ENCODE measurements at places on chromosomes 1 and 21. TPM values are rescaled to one million over a fixed set of nuclear protein-coding genes. Genes with fewer than 3 reads are reported as not detected.
A peak's percentile ranks its signal among the peaks of the same experiment; 100 is the strongest.

GRCh38 chr21:15534450-15534886 is 195.3 kb upstream of the USP25 start:
- H3K36me3 ChIP-seq = no peaks in the 10 kb centered on the region
- H3K4me1 ChIP-seq = peaks cover 6% of the 10 kb centered on the region
- no peak overlapping the region for H3K27ac ChIP-seq
- no peak for DNase-seq
- H3K27me3 ChIP-seq = peaks cover 3% of the 10 kb centered on the region

GPR61 gene
- 0.39 TPM for total RNA-seq

LGR6 gene
- total RNA-seq = 0.40 TPM

GRCh38 chr1:237799762-237800474 is 90.8 kb downstream of the ZP4 start:
- H3K4me1 ChIP-seq = no peaks in the 10 kb centered on the region
- DNase-seq = no peak
- no peaks in the 10 kb centered on the region for H3K27me3 ChIP-seq
- H3K27ac ChIP-seq = no peak overlapping the region
- no peaks in the 10 kb centered on the region for H3K36me3 ChIP-seq

GRCh38 chr1:24535021-24535424 is 20.9 kb upstream of the NCMAP start:
- peaks cover 31% of the 10 kb centered on the region for H3K4me1 ChIP-seq
- peaks cover 15% of the 10 kb centered on the region for H3K36me3 ChIP-seq
- peak overlapping the region; percentile 84 for H3K27ac ChIP-seq

DNA sequence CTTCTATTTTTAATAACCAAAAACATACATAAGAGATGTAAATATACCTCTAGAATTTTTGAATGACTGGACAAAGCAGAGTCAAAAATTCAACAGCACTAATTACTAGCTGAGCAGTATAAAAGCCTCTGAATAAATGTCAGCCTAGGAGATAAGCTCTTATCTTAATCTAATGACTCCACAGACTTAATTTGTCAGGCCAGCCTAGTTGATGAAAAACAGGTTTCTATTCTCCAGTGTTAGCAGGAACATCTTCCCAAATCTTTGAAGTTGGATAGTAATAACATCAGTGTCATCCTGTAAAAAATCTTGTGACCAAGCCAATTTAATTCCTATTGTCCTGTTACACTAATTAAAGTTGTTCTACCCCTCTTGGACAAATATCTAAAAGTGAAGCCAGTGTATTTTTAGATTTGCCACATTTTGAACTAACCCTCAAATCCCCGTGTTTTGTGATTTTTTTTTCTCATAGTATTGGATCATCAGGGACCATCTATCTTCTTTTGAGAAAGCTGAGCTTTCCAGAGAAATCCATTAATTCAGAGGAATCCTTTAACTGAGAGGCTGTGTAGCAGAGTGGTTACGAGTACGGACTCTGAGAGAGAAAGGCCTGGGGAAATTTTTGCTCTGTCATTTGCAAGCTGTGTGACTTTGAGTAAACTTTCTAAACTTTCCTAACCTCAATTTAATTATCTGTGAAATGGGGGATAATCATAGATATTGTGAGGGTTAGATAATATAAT is 41.2 kb downstream of the LMO4 start:
- H3K27ac ChIP-seq = no peak overlapping the region
- no peak overlapping the region for H3K4me3 ChIP-seq
- no peak for DNase-seq
- H3K27me3 ChIP-seq = no peaks in the 10 kb centered on the region
- H3K36me3 ChIP-seq = no peaks in the 10 kb centered on the region
- no peaks in the 10 kb centered on the region for H3K4me1 ChIP-seq

PLEKHA6 gene
- 0.09 TPM for total RNA-seq

DNA sequence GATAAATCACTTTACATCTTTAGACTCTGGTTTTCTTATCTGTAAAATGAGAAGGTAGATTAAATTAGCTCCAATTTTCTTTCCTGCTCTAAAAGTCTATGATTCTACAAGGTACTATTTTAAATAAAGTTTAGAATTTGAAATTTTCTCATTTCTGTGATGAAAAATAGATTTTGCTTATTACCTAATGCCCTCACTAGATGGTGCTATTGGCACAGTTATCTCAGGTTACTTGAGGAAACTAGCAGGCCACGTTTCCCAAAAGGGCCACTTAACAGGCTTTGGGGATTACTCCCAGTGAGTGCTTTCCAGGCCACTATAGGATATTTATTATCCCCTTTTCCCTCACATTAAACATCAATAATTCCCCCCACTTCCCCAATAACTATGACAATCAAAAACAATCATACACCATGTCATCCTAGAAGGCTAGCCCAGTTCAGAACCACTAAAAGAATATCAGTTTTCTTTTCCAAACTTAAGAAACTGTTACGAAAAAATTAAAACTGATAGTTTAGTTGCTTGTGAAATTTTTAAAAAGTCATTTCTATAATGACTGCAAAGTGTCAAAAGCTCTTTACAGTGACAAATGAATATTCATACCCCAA is 30.6 kb downstream of the OMA1 start:
- H3K27me3 ChIP-seq = no peaks in the 10 kb centered on the region
- no peak overlapping the region for H3K27ac ChIP-seq
- peak; percentile 47 for DNase-seq
- peaks cover 17% of the 10 kb centered on the region for H3K36me3 ChIP-seq
- no peaks in the 10 kb centered on the region for H3K4me1 ChIP-seq
- H3K4me3 ChIP-seq = no peak overlapping the region

DNA sequence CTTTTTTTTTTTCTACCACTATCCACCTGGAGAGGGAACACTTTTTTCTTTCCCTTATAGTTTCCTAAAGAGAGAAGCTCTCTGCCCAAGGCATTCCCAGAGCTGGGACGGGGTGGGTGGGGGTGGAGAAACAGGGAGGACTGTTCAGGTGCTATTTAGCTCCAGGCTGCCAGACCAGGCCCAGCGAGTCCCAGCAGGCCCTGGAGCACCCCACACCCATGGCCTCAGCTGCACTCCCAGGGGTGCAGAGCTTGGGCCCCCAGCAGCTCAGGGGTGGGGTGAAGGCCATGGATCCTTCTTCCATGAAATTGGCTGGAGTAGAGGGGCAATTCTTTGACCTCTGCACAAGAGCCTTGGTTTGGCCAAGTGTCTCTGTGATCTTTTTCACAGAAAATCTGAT is 4.1 kb downstream of the ETV3L start:
- no peak overlapping the region for H3K27ac ChIP-seq
- H3K4me1 ChIP-seq = no peaks in the 10 kb centered on the region
- no peak overlapping the region for H3K4me3 ChIP-seq
- H3K27me3 ChIP-seq = no peaks in the 10 kb centered on the region
- DNase-seq = no peak

GRCh38 chr1:188668083-188668482 is 1809.6 kb downstream of the BRINP3 start:
- no peak overlapping the region for H3K27ac ChIP-seq
- no peaks in the 10 kb centered on the region for H3K36me3 ChIP-seq
- no peaks in the 10 kb centered on the region for H3K27me3 ChIP-seq
- no peaks in the 10 kb centered on the region for H3K4me1 ChIP-seq

- no peak overlapping the region for H3K4me3 ChIP-seq
- no peak overlapping the region for H3K27ac ChIP-seq
- no peaks in the 10 kb centered on the region for H3K27me3 ChIP-seq
- no peak for DNase-seq
- no peaks in the 10 kb centered on the region for H3K36me3 ChIP-seq
Observed at GRCh38 chr1:182724215-182724614, 39.8 kb upstream of the RGS8 start.

DNA sequence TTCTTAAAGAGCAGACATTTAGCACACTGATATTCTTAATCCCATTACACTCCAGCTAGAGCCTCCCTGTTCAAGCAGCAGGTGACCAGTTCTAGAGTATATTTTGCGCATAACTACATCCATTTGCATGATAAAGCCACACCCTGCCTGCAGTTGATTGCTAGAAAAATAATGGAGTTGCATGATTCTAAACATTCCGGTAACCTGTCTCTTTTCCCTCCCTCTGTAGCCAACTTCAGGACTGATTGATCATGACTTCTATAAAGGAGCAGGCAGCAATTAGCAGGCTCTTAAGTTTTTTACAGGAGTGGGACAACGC is 14.9 kb downstream of the ARMH1 start:
- H3K4me3 ChIP-seq = no peak overlapping the region
- H3K27ac ChIP-seq = no peak overlapping the region
- no peak for DNase-seq
- H3K36me3 ChIP-seq = no peaks in the 10 kb centered on the region
- H3K4me1 ChIP-seq = no peaks in the 10 kb centered on the region
- no peaks in the 10 kb centered on the region for H3K27me3 ChIP-seq

FCER1A gene
- not detected for total RNA-seq

DNA sequence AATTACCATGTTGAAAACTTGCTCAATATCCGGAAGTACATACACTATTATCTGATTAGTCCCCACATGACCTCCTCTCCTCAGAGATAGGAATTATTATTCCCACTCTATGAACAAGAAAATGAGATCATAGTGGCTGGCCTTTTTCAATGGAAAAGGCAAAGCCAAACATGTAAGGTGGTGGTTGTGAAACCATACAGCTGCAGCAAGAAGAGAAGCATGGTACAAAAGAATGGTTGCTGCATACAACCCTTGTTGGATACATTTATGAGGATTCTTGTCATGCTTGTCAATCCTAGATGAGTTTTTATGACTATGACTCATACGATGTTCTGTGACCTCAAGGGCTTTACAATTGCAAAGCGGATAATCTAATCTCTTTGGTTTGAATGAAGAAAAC is 514.7 kb downstream of the PLPP3 start:
- no peak overlapping the region for H3K4me3 ChIP-seq
- H3K27me3 ChIP-seq = no peaks in the 10 kb centered on the region
- no peaks in the 10 kb centered on the region for H3K36me3 ChIP-seq
- DNase-seq = no peak
- H3K27ac ChIP-seq = no peak overlapping the region
- no peaks in the 10 kb centered on the region for H3K4me1 ChIP-seq

PM20D1 gene
- total RNA-seq = 0.31 TPM

- no peaks in the 10 kb centered on the region for H3K36me3 ChIP-seq
- H3K4me3 ChIP-seq = peak overlapping the region; percentile 43
- peak; percentile 61 for DNase-seq
- no peaks in the 10 kb centered on the region for H3K27me3 ChIP-seq
Observed at GRCh38 chr1:58941471-58942289, 157.8 kb upstream of the JUN start.

DNA sequence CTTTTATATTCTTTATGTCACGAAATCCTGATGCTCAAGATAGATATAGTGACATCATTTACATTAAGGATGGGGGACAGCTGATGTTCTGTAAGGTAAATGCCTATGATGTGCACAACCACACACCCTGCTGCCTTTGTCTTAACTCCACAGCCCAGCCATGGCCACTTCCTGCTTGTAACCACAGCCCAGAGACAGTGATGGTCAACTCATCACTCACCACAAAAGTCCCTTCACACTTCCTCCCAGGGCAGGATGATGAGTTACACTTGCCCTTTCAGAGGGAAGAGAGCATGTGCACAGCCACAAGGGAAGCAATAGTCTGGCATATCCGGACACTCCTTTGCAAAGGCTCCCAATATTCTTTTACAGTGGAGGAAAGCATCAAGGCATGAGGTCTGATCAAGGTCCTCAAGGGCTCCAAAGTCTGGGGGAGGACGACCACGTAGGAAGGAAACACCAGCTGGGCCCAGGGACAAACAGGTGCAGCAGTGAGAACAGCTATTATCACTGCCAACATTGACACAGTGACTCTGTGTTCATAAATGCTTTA is 53.8 kb downstream of the PLPP3 start:
- DNase-seq = no peak
- H3K36me3 ChIP-seq = no peaks in the 10 kb centered on the region
- H3K4me3 ChIP-seq = no peak overlapping the region
- H3K4me1 ChIP-seq = no peaks in the 10 kb centered on the region

- DNase-seq = no peak
- H3K27me3 ChIP-seq = no peaks in the 10 kb centered on the region
- no peak overlapping the region for H3K27ac ChIP-seq
- no peaks in the 10 kb centered on the region for H3K36me3 ChIP-seq
Observed at GRCh38 chr1:205240118-205240517, 12.4 kb downstream of the TMCC2 start.

RGS7 gene
- total RNA-seq = not detected

DNA sequence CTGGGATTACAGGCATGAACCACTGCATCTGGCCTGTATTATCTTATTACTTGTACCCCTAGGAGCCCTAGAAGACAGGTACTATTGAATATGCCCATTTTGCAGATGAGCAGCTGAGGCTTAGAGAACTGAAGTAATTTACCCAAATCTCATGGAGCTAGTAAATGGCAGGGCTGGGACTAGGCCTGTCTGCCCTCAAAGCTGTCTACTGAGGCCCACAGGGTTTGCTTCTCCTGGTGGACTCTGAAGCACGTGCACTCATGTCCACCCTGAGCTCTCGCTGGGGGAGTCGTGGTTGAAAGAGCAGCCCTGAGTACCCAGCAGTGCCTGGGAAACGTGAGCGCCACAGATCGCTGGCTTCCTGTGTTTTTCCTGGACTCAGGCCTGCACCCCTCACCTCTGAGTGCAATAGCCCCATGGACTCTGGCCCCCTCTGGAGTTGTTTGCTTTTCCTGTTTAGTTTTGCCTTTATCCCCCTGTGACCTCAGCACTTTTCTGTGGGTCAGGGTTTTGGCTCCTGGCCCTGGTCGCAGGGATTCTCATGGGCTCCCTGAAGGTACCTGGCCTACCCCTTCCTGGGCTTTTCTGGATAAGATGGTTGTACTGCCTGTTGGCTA is 52.4 kb downstream of the ARHGEF10L start:
- no peak for DNase-seq
- no peaks in the 10 kb centered on the region for H3K36me3 ChIP-seq
- no peaks in the 10 kb centered on the region for H3K4me1 ChIP-seq

- H3K36me3 ChIP-seq = no peaks in the 10 kb centered on the region
- H3K27ac ChIP-seq = no peak overlapping the region
- H3K27me3 ChIP-seq = no peaks in the 10 kb centered on the region
- no peak overlapping the region for H3K4me3 ChIP-seq
- no peaks in the 10 kb centered on the region for H3K4me1 ChIP-seq
Observed at GRCh38 chr1:21012937-21013336, 163.8 kb downstream of the EIF4G3 start.

ST6GALNAC5 gene
- total RNA-seq = not detected

GRCh38 chr1:234498448-234499118 is 19.6 kb upstream of the TARBP1 start:
- no peak for DNase-seq
- H3K27me3 ChIP-seq = no peaks in the 10 kb centered on the region
- no peaks in the 10 kb centered on the region for H3K4me1 ChIP-seq
- H3K36me3 ChIP-seq = no peaks in the 10 kb centered on the region
- H3K27ac ChIP-seq = no peak overlapping the region

RXRG gene
- not detected for total RNA-seq

- peaks cover 53% of the 10 kb centered on the region for H3K36me3 ChIP-seq
- H3K27me3 ChIP-seq = no peaks in the 10 kb centered on the region
- no peak for DNase-seq
- no peak overlapping the region for H3K27ac ChIP-seq
- no peak overlapping the region for H3K4me3 ChIP-seq
Observed at GRCh38 chr1:32042330-32042729, 28.7 kb downstream of the KHDRBS1 start.

GRCh38 chr21:45918835-45919447 is 62.6 kb upstream of the COL6A1 start:
- H3K36me3 ChIP-seq = no peaks in the 10 kb centered on the region
- no peak overlapping the region for H3K27ac ChIP-seq
- no peak for DNase-seq
- no peak overlapping the region for H3K4me3 ChIP-seq
- no peaks in the 10 kb centered on the region for H3K27me3 ChIP-seq
- H3K4me1 ChIP-seq = peaks cover 14% of the 10 kb centered on the region

- no peak for DNase-seq
- H3K27me3 ChIP-seq = no peaks in the 10 kb centered on the region
- H3K36me3 ChIP-seq = peaks cover 58% of the 10 kb centered on the region
- peaks cover 36% of the 10 kb centered on the region for H3K4me1 ChIP-seq
Observed at GRCh38 chr1:150575518-150576366, 3.7 kb downstream of the MCL1 start.

LCE1D gene
- total RNA-seq = not detected
